Hematopoietic multipotent progenitor cell treated with erythropoietin and hydrocortisone succinate and interleukin-3 and kit ligand, for 8 days (in vitro differentiated cells): ENCODE measurements at places on chromosomes 16 and 17.

DNA sequence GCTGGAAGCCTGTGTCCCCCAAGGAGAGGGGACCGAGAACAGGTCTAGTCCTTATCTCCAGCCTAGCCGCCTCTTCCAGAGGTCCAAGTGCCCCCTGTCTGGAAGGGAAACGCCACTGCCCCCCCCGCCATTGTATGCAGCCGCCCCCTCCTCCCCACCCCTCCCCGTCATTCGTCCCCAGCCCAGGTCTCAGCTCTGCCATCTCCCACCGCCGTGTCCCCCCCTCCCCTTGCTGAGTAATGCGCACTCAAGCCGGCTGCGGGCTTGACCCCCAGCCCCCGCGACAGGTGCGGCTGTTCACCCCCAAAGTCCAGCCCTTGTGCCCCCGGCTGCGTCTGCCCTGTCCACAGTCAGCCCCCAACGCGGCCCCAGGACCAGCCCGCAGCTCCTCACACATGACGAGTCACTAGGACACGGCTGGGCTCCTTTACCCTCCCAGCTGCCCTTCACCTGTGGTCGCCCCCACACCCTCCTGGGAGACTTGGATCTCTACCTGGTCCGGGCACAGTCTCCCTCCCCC is 622 bp downstream of the GPRC5B start:
- DNase-seq, result no peak

DNA sequence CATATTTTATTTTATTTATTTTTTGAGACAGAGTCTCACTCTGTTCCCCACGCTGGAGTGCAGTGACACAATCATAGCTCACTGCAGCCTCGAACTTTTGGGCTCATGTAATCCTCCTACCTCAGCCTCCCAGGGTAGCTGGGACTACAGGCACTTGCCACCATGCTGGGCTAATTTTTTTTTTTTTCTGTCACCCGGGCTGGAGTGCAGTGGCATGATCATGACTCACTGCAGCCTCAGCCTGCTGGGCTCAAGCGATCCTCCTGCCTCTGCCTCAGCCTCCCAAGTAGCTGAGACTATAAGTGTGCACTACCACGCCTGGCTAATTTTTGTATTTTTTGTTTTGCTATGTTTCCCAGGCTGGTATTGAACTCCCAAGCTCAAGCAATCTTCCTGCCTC is 17.1 kb downstream of the UNC45B start:
- DNase-seq, result no peak

- DNase-seq, result no peak
Measured at GRCh38 chr16:21647562-21648164, 4.7 kb downstream of the IGSF6 start.

DNA sequence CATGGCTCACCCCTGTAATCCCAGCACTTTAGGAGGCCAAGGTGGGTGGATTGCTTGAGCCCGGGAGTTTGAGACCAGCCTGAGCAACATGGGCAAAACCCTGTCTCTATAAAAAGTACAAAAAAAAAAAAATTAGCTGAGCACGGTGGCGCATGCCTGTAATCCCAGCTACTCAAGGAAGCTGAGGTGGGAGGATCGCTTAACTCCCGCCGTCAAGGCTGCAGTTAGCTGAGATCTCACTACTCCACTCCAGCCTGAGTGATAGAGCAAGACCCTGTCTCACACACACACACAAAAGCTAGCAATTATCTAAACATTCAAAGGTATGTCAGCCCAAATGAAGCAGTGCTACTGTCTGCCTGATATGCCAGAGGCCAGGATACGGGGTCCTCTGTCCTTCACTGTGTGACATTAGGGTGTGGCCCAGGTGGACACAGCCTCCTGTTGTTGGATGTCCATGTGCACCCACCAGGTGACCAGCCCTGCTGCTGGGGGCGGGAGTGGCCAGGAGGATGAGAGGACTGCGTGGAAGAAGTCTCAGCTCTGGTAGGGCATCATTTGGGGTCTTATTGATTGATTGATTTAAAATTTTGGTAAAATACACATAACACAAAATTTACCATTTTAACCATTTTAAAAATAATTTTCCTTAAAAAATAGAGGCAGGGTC is 3.9 kb downstream of the NLRC3 start:
- no peak for DNase-seq

DNA sequence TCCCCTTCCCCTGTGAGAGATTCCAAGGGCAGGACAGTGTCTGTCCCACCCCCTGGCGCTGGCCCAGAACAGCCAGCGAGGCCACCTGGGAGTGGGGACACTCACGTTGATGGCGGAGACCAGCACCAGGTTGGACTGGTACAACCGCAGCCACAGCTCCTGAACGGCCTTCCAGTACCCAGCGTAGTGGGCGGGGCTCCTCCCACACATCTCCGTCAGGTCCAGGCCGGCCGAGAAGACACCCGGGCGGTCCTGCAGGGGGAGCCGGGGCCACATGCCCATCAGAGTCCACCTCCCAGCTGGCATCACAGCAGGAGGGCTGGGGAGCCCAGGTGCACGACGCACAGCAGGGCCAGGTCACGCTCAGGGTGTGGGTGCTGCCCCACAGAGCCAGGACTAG is 7.1 kb downstream of the ECI1 start:
- no peak for DNase-seq

DNA sequence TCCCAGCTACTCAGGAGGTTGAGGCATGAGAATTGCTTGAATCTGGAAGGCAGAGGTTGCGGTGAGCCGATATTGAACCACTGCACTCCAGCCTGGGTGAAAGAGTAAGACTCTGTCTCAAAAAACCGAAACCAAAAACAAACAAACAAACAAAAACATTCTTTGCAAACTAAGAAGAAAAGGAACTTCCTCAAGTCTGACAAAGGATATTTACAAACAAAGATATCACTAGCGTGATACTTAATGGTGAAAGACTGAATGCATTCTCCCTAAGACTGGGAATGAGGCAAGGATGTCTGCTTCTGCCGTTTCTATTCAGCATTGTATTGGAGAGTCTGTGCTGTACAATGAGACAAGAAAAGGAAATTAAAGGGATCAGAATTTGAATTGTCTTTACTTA is 10.5 kb upstream of the MPO start:
- no peak for DNase-seq

GRCh38 chr16:51137097-51137496 is 14.0 kb downstream of the SALL1 start:
- DNase-seq, result no peak

DNA sequence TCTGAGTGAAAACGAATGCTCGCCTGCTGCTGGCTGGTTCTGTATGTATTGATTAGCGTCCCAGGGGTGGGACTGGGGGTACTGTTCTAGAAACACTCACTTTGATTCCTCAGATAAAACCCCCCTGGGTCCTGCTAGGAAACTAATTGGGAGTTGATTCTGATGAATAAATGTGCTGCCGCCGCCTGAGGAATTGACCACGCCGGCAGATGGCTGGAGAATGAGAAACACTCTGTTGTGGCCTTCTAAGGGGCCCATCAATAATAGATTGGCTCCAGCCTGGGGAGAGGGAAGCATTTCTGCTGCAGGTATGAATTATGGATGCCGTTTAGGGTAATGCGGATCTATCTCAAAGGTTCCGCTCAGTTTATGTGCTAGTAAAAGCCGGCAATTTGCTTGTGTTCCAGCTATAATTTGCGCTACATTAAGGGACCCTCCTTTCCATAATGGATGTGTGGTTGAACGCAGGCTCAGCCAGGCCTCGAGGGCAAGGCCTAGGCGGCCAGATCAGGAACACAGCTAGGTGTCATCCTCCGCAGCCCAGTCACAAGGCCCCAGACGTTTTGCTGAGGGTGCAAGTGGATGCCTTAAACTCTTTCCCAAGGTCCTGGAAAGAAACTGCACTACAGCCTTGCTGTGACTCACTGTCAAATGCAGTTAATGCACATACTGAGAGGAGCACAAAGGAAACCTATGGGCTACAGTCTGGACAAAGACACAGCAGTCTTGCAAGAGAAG is 132.2 kb upstream of the HS3ST2 start:
- DNase-seq, result no peak
